ENCODE measurements at places on chromosomes 12 and 14.

- no peaks in the 10 kb centered on the region for H3K27me3 ChIP-seq
- H3K4me1 ChIP-seq: no peaks in the 10 kb centered on the region
- H3K36me3 ChIP-seq: no peaks in the 10 kb centered on the region
Observed at GRCh38 chr14:53368066-53368465, 214.9 kb upstream of the DDHD1 start.

GRCh38 chr14:71764701-71765382, 167.4 kb upstream of the RGS6 start:
- no peak overlapping the region for H3K27ac ChIP-seq
- no peaks in the 10 kb centered on the region for H3K36me3 ChIP-seq
- H3K4me3 ChIP-seq: no peak overlapping the region
- DNase-seq: no peak
- H3K27me3 ChIP-seq: no peaks in the 10 kb centered on the region

- no peak overlapping the region for H3K4me3 ChIP-seq
- no peaks in the 10 kb centered on the region for H3K27me3 ChIP-seq
- DNase-seq: no peak
- H3K36me3 ChIP-seq: no peaks in the 10 kb centered on the region
Observed at GRCh38 chr14:29810064-29810463, 117.6 kb downstream of the PRKD1 start.

DNA sequence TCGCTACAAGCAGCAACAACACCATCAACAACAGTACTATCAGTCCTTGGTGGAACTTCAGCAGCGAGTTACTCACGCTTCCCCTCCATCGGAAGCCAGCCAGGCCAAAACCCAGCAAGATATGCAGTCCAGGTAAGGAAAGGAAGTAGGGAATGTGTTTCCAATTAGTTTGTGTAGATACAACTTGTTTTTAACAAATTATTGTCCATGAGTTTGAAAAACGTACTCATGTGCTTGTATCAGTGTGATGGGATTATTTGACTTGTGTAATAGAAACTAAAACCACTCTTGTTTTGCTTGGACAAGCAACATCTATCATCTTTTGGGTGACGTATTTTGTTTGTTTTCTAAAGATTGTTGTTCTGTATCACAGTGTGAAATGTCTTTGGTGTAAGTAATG, 137.9 kb downstream of the NAV3 start:
- H3K4me1 ChIP-seq: no peaks in the 10 kb centered on the region
- H3K4me3 ChIP-seq: no peak overlapping the region

DNA sequence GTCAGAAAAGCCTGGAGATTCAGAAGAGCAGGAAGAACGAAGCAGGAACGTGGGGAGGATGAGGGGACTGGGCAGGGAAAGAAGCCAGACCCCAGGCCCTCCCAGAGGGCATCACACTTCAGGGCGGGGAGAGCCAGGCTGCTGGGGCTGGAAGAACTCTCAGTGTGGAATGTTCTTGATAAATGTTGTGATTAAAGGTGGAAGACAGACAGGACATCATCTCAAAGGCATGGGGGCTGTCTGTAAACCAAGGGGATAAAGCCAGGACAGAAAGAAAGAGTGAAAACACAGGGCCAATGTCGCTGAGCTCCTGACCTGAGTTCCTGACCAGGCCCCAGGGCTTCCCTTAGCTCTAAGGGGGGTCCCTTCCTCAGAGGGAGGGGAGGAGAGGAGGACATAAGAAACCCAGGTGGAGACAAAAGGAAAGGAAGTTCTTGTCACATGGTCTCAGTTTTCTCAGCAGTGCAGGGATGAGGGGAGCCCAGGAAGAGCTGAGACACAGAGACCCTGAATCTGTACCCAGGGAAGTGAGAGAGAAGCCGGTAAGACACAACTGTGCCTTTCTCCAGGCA, 56.3 kb downstream of the SETD3 start:
- no peak overlapping the region for H3K4me3 ChIP-seq
- no peaks in the 10 kb centered on the region for H3K36me3 ChIP-seq
- H3K27me3 ChIP-seq: no peaks in the 10 kb centered on the region
- no peak for DNase-seq
- H3K27ac ChIP-seq: no peak overlapping the region
